Suppressor macrophage treated with lipopolysaccharide for 1 hour (primary cell): ENCODE measurements at places on chromosomes 3 and 15.

- DNase-seq = no peak
Observed at GRCh38 chr3:13305623-13306022, 114.5 kb downstream of the NUP210 start.

DNA sequence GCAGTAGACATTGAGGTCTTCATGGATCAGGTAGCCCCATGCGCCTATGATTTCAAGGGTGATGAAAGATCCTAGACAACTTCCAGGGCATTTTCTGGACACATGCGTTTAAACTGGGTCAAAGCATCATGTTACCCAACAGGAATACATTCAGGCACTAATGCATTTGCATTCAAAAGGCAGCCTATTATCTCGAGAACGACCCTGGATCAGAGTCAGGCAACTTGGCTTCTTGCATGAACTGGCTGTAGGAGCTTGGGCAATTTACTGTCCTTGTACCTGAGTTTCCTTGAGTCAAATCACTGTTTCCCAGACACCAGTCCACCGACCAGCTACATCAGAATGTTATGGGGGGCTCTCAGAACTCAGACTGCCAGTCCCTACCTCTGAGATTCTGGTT, 51.5 kb upstream of the CHST2 start:
- DNase-seq = no peak

DNA sequence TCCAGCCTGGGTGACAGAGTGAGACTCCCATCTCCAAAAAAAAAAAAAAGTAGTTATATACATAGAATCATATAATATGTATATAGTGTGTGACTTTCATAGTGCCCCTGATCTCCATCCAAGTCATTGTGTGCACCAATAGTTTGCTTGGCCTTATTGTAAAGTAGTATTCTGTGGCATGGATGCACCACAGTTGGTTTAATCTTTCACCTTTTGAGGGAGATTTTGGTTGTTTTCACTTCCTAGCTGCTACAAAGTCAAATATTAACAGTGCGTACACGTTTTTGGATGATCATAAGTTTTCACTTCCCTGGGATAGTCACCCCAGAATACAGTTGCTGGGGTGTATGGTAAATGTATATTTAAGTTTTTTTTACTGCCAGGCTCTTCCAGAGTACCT, 162.8 kb downstream of the PTPRG start:
- DNase-seq = no peak

GRCh38 chr3:138726946-138727730, 107.6 kb downstream of the PIK3CB start:
- no peak for DNase-seq

- DNase-seq = no peak
Observed at GRCh38 chr15:88498996-88499395, 31.5 kb downstream of the MRPS11 start.

GRCh38 chr3:141231101-141231951, at the start of gene PXYLP1:
Gene PXYLP1 (plus strand): TSS chr3:141231825. CDS start chr3:141260176, 28,351 bp downstream.
- peak; percentile 97 for DNase-seq

GRCh38 chr15:60476713-60477112, 2.2 kb downstream of the ICE2 start:
- no peak for DNase-seq

DNA sequence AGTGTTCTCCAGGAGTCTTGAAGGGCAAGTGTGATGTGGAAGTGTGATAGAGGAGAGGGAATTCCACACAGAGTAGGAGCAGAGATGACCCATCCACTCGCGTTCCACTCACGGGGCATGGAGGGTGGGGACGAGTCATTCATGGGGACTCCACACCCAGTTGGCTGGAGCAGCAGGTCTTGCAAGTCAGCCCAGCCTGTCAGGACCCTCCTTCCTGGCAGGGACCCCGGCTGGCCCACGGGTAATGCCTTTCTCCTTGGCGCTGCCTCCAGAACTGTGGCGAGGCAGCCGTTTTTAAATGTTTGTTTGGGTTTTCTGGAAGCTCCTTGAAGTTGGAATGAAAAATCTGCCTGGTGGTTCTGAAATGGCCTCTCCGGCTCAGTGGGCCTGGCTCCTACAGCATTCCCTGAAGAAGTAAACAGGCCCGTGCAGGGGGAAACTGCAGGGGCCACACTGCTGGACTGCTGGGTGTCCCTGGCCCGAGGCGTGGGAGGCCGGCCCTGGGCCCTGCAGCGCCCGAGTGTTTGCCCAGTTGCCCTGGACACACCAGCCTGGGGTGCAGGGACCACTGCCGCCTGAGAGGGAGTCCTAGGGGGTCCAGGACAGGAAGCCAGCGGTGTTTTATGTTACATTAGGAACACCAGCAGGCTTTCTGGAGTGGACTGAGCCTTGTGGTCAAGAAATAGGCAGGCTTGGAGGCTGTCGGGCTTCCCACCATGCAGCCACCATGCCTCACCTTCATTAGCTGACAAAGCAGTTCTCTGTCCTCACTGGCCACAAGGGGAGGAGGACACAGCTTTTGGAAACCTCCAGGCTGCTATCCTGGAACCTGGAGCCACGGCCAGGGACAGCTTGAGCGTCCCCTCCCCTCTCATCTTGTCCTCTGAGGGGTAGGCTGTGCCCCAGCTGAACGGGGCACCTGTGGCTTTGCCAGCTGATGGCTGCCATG, 61.3 kb downstream of the CEMIP start:
- peak; percentile 37 for DNase-seq

- DNase-seq = no peak
Observed at GRCh38 chr15:58777107-58777506, 6.0 kb downstream of the MINDY2 start.

DNA sequence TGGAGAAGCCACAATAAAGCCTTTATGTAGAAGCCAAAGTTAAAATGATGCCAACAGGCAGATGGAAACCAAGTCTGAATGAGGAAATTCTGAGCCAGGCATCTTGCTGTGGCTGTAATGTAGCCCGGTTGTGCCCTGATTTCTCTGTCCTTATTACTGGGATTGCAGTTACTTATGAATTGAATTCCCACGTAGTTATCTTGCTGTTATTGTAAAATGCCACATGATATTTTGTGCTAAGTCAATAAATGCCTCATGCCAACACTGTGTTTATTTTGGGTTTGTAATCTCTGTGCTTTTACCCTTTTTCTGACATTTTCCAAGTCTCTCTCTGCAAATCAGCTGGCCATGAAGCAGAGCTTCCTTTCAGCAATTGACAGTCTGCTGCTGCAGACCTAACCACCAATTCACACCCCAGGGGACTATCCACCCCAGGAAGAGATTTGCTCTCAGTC, 486.1 kb upstream of the GOLIM4 start:
- no peak for DNase-seq
